ENCODE measurements at places on chromosomes 4 and X.

DNA sequence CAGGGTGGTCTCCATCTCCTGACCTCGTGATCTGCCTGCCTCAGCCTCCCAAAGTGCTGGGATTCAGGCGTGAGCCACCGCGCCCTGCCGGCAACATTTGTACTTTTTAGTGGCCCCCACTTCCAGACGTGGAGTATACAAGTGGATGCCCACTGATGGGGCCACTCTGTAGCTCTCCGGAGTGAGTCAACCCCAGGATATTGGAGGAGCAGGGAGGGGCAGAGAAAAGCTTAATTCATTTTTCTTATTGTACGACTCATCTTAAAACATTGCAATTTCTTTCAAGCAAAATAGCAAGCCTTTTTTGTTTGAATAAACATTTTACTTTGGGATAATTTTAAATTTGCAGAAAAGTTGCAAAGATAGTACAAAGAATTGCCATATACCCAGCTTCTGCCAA lies 34.6 kb downstream of the FAM9C start:
- no peak for DNase-seq

DNA sequence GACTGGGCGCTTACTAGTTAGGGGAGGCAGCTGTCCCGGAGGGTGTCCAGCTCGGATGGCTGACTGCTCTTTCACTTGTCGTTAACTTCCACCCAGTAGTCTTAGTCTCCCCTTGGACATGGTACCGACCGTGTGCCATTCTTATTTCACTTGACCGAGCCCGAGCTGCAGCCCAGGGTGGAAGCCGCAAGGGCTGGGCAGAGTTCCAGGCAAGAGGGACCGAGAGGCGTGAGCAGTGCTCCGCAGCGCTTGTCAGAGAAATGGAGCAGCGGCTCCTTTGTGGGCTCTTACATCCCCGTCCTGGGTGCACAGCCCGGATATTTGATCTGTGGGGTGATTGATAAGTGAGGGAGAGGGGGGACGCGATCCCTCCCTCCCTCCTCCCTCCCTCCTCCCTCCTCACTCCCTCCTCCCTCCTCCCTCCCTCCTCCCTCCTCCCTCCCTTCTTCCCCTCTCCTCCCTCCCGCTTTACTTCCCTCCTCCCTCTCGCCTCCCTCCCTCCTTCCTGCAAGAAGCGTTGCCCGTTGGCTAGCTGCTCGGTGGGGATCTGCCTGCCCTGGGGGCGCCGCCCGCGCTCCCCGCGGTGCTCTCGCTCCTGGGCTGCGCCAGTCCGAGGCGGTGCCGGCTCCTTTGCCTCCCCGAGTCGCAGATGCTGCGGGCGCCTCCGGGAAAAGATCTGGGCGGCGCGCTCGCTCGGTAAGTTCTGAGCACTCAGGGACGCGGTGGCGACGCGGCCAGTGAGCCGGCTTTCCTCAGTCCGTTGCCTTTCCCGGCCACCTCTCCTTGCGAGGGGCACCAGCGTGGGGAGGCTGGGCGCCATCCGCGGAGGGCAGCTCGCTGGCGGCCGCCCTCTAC lies at the start of gene SLITRK2:
SLITRK2 (plus strand) TSS at position 499 of the 855 bp plus-strand sequence. CDS start 4,597 bp downstream, outside the sequence.
- DNase-seq = no peak

DNA sequence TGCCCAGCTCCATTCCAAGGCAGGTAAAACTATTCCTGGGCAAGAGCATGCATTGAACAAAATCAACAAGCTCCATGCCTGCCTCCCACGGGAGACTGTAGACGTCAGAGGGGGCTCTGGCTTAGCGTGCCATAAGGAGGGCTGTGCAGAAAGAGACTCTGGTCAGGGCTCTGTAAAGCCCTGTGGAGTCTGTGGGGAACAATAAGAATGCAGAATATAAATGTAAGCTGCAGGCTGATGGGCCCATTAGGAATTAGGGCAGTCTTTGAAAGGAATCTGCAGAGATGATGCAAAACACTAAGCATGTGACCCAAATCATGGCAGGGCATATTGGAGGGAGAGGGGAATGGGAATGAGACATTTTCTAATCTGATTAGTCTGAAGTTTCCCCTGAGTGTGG lies 170.3 kb downstream of the EFHC2 start:
- no peak for DNase-seq

DNA sequence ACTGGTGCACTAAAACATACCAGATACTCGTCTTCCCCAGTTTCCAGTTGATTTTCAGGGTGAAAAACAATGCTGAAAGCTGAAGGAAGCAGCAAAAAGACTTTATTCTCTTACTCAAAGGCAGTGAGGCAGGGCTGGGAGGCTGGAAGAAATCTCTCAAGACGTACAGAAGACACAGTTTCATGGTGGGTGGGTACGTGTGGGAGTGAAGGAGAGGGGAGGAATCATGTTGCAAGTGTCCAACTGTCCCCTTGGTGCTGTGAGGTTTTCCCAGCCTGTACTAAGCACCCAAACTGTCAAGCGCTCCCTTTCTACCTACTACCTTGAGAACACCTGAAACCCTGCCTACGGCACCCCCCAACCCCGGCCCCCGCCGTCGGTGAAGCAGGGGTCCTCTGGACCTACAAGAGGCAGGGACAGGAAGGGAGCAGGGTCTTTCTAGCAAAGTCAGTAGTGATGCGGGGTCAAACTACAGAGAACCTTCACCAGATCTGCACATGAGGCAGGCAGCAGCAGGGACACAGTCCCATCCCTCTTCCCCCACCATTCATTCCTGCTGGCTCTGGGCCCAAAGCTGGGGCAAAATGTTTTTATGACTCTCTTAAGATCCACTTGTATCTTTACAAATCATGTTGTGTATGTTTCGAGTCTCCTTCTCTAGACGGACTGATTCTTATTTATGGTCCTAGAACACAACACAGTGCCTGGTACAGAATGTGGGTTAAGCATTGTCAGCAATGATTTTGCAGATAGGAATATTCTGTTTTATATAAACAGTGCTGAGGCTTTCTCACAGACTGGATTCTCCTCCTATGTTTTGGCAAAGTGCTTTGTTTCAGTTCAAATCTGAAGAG lies 2.4 kb upstream of the SETD7 start:
- DNase-seq = no peak

- no peak for DNase-seq
These were observed 2.7 kb downstream of the SCML2 start for GRCh38 chrX:18351784-18352183.

DNA sequence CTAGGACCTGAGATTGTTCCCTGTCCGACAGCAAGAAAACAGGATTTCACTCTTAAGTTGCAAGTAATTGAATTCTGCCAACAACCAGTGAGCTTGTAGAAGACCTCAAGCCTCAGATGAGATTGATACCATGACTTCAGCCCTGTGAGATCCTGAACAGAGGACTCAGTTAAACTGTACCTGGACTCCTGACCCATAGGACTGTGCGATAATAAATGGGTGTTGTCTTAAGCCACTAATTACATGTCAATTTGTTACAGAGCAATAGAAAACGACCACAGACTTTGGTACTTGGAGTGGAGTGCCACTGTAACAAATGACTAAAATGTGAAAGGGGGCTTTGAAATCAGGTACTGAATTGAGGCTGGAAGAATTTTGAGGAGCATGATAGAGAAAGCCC lies 12.0 kb downstream of the PBDC1 start:
- DNase-seq = no peak

Data from activated CD4-positive, alpha-beta T cell treated with anti-CD3 and anti-CD28 coated beads, Interleukin-2, amount 50 U/mL, for 48 hours (primary cell).